Activated CD8-positive, alpha-beta memory T cell treated with anti-CD3 and anti-CD28 coated beads, Interleukin-2, amount 10 ng/mL, durations not matched to agents 7 days and 5 days (primary cell): ENCODE measurements at places on chromosomes 12 and 14. TPM values are rescaled to one million over a fixed set of nuclear protein-coding genes. Genes with fewer than 3 reads are reported as not detected.

PFKM gene
- total RNA-seq = 28.3 TPM

KRT72 gene
- total RNA-seq = 0.15 TPM

CLEC6A gene
- total RNA-seq = not detected

C12orf60 gene
- total RNA-seq = 1.9 TPM

ARHGEF25 gene
- 0.84 TPM for total RNA-seq

OVCH1 gene
- total RNA-seq = not detected

SIX6 gene
- total RNA-seq = not detected

WNT1 gene
- total RNA-seq = 0.87 TPM

SLC8A3 gene
- not detected for total RNA-seq

E2F7 gene
- 20.2 TPM for total RNA-seq

KCNK10 gene
- total RNA-seq = not detected

ATN1 gene
- total RNA-seq = 40.1 TPM

RND1 gene
- 2.7 TPM for total RNA-seq

NRXN3 gene
- not detected for total RNA-seq

CD163 gene
- not detected for total RNA-seq

CTSG gene
- not detected for total RNA-seq

ZNF839 gene
- total RNA-seq = 11.9 TPM

AICDA gene
- not detected for total RNA-seq

KCNJ8 gene
- total RNA-seq = not detected

COQ5 gene
- 26.4 TPM for total RNA-seq

MMP14 gene
- total RNA-seq = 2.5 TPM

GPR137C gene
- total RNA-seq = 0.73 TPM

MSI1 gene
- total RNA-seq = 0.07 TPM

BATF gene
- 81.3 TPM for total RNA-seq

GLS2 gene
- 1.4 TPM for total RNA-seq

VRK1 gene
- total RNA-seq = 78.1 TPM

SLC6A12 gene
- total RNA-seq = 0.33 TPM

RNASE7 gene
- not detected for total RNA-seq

PIK3C2G gene
- total RNA-seq = not detected

GPRC5D gene
- total RNA-seq = not detected

TOMM20L gene
- not detected for total RNA-seq

PTHLH gene
- not detected for total RNA-seq

CABP1 gene
- total RNA-seq = not detected

LBHD2 gene
- not detected for total RNA-seq

PRPF40B gene
- 7.8 TPM for total RNA-seq

GTF2H3 gene
- 46.1 TPM for total RNA-seq

HCAR2 gene
- not detected for total RNA-seq

TMEM119 gene
- 0.20 TPM for total RNA-seq

MANSC4 gene
- total RNA-seq = not detected

SOAT2 gene
- total RNA-seq = 5.9 TPM

RPL10L gene
- not detected for total RNA-seq

PPP4R4 gene
- total RNA-seq = 0.64 TPM

LRRK2 gene
- 0.23 TPM for total RNA-seq

LRRC43 gene
- total RNA-seq = 0.67 TPM

SAMD15 gene
- total RNA-seq = 0.12 TPM

MYO1H gene
- total RNA-seq = not detected

CIT gene
- total RNA-seq = 82.9 TPM

NKX2-1 gene
- total RNA-seq = not detected

ABCD2 gene
- 26.6 TPM for total RNA-seq

ADAMTS20 gene
- not detected for total RNA-seq

ASB2 gene
- total RNA-seq = 116 TPM

SLC39A2 gene
- total RNA-seq = 0.16 TPM

PPFIBP1 gene
- 23.2 TPM for total RNA-seq

PROX2 gene
- total RNA-seq = 0.44 TPM

LUM gene
- not detected for total RNA-seq

ESRRB gene
- not detected for total RNA-seq

DHH gene
- 0.15 TPM for total RNA-seq

COL2A1 gene
- not detected for total RNA-seq
